ENCODE measurements at places on chromosomes 1 and 21.

GRCh38 chr1:150473659-150474058 lies 13.6 kb upstream of the TARS2 start:
- no peak for DNase-seq

- no peak for DNase-seq
Observed at GRCh38 chr1:155313261-155313660, 4.6 kb downstream of the FDPS start.

DNA sequence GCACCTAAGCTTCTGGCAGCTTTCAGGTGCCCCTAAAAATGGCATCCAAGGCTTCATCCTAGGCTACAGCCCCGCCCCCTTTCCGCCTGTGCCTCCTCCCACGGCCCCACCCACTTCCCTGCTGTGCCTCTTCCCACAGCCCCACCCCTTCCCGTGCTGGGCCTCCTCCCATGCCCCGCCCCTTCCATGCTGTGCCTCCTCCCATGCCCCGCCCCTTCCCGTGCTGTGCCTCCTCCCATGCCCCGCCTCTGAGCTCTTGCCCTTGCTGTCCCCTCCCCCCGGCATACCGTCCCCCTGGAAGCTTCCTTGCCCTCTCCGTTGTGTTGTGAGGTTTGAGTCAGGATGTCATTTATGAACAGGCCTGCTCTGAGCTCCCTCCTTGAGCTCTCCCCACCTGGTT lies 228.5 kb upstream of the AJAP1 start:
- no peak for DNase-seq

- DNase-seq, result peak; percentile 35
Observed at GRCh38 chr1:110783292-110783918, 89.5 kb upstream of the CD53 start.

GRCh38 chr1:29655945-29656850 lies 419.9 kb downstream of the PTPRU start:
- no peak for DNase-seq

GRCh38 chr1:55232448-55233144 lies 17.4 kb upstream of the USP24 start:
- DNase-seq, result no peak

- DNase-seq, result no peak
Observed at GRCh38 chr1:31661856-31662255, 17.2 kb upstream of the PEF1 start.

DNA sequence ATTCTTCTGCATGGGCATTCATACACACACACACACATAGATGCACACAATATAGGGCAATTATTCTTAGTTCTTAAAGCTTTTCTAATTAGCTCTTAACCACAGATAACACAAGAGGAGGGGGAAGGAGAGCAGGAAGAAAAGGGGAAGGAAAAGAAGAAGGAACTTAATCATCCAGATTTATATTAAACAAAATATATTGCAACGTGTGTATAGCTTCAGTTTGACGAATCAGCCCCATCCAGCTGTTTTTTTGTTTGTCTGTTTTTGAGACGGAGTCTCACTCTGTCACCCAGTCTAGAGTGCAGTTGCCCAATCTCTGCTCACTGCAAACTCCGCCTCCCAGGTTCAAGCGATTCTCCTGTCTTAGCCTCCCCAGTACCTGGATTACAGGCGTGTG lies 21.7 kb upstream of the ANKRD13C start:
- peak; percentile 23 for DNase-seq

DNA sequence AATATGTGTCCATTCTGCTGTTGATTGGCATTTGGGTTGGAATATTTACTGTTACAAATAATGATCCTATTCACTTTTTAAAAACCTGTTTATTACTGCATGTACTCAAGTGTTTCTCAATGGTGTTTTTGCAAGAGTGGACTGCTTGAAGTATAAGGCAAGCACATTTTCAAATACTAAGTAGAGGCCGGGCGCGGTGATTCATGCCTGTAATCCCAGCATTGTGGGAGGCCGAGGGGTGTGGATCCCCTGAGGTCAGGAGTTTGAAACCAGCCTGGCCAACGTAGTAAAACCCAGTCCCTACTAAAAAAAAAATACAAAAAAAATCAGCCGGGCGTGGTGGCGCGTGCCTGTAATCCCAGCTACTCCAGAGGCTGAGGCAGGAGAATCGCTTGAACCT lies 276.9 kb upstream of the ADGRL4 start:
- no peak for DNase-seq

GRCh38 chr1:87213135-87213515 lies 115.6 kb upstream of the LMO4 start:
- DNase-seq, result no peak

GRCh38 chr1:183588827-183589226 lies 1.4 kb downstream of the NCF2 start:
- no peak for DNase-seq

GRCh38 chr1:206655471-206655882 lies 20.1 kb downstream of the DYRK3 start:
- DNase-seq, result no peak

DNA sequence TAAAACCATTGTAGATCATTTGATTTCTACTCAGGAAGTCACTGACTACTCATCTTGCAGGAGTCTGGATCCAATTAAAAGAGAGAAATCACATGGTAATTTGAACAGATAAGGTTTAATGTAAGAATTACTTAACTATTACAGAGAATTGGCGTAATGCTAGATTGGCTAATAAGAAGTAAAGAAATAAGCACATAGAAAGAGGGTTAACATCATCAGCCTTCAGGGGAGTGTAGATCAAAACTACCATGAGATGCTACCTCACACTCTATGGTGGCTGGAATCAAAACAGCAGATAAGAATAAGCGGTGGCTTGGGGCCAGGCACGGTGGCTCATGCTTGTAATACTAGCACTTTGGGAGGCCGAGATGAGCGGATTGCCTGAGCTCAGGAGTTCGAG lies 11.7 kb downstream of the ST3GAL3 start:
- no peak for DNase-seq

- DNase-seq, result no peak
Observed at GRCh38 chr1:36590771-36591170, 108.1 kb upstream of the CSF3R start.

GRCh38 chr1:213089924-213090677 lies 39.1 kb downstream of the RPS6KC1 start:
- DNase-seq, result no peak

DNA sequence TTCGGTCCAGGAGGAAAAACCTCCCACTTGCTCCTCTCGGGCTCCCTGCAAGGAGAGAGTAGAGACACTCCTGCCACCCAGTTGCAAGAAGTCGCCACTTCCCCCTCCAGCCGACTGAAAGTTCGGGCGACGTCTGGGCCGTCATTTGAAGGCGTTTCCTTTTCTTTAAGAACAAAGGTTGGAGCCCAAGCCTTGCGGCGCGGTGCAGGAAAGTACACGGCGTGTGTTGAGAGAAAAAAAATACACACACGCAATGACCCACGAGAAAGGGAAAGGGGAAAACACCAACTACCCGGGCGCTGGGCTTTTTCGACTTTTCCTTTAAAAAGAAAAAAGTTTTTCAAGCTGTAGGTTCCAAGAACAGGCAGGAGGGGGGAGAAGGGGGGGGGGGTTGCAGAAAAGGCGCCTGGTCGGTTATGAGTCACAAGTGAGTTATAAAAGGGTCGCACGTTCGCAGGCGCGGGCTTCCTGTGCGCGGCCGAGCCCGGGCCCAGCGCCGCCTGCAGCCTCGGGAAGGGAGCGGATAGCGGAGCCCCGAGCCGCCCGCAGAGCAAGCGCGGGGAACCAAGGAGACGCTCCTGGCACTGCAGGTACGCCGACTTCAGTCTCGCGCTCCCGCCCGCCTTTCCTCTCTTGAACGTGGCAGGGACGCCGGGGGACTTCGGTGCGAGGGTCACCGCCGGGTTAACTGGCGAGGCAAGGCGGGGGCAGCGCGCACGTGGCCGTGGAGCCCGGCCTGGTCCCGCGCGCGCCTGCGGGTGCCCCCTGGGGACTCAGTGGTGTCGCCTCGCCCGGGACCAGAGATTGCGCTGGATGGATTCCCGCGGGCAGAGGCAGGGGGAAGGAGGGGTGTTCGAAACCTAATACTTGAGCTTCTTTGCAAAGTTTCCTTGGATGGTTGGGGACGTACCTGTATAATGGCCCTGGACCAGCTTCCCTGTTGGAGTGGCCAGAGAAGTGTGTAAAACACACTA lies 45.3 kb downstream of the MRPL39 start:
- peak; percentile 67 for DNase-seq

DNA sequence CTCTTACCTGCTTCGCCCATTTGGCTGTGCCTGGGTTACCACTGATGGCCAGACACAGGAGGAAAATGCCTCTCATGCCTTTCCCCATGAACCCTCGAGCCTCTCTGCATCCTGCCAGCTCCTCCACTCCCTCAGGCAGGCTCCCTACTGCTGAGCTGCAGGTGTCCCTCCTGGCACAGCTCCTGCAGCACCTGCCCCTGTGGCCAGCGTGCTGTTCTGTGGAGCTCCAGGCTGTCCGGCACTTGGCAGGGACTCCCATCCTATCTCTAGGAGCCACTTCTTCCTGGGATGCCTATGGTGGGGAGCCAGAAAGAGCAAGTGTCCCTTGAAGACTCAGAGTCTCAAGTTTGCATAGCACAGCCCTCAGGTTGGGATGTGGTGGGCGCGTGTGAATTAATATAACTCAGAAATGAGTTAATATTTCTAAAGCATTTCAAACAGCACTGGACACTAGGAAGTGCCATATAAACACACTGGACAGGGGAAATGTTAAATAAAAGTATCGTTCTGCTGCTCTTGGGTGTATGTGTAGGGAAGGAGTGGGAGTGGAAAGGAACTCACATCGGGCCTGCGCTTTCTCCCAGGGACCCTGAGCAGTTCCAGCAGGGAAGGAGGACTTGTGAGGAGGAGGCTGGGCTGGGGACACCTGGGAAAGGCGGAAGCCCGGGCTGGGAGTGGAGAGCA lies 2.7 kb downstream of the LRRC71 start:
- no peak for DNase-seq

DNA sequence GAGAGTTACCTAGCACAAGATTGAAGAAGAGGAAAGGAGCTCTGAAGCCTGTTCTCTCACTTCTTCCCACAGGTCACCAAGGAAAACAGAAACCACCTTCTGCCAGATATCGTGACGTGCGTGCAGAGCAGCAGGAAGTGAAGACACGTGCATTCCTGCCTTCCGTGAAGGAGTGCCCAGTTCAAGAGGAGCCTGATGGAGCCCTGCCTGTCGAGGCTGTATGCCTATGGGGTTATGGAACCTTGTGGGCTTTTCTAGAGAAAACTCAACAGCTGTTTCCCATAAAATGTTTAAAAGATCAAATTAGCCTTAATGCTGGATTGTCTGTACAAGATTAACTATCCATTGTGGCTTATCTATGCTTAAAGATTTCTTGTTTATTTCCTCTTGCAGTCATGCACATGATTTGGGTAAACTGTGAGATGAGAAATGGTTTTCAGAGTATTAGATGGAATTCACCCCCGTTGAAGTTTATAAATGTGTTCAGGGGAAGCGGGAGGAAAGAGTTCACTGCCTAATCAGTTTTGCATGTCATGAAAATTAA lies 27.8 kb downstream of the NTPCR start:
- no peak for DNase-seq

- peak; percentile 35 for DNase-seq
Observed at GRCh38 chr1:64515427-64515826, 45.5 kb downstream of the CACHD1 start.

DNA sequence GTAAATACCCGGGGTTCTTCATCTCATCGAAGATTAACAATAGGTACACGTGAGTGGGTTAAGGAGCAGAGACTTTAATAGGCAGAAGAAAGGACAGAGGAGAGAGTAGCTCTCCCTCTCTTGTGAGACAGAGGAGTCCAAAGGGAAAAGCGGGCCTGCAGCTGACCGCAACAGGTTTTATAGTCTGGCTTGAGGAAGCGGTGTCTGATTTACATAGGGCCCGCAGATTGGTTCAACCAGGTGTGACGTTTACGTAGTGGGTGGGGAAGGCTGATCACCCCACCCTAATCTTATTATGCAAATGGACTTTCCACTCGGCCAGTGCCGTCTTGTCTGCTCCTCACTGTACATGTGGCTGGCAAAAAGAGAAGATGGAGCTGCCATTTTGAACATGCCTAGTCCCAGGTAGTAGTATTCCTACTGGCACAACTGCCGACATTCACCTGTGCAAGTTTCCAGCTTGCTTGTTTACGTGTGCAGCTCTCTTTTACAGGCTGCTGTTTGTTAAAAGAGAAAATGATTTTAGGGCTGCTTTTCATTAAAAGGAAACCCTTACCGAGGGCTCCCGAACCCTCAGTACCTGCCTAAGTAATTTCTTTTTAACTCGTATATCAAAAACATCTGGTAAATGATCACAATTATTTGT lies 10.6 kb downstream of the CDC14A start:
- DNase-seq, result no peak

DNA sequence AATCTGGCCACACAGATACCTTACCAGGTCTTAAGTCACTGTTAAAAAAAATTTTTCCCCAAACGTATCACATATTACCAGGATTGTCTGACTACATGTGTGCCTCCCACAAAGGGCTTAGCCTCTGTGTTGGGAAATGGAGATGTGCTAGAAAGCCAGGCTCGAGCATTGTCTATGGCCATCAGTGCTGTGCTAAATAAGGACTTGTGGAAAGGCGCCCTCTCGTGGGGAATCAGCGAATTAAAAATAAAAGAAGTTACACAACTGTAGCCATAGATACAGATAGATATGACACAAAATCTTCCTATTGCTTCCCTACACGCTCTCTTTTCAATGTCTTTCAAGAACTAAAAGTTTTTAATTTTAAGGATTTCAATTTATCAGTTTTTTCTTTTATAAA lies 47.5 kb upstream of the CRNN start:
- DNase-seq, result peak; percentile 84

- DNase-seq, result no peak
Observed at GRCh38 chr1:58592522-58593134, 15.6 kb upstream of the TACSTD2 start.

- no peak for DNase-seq
Observed at GRCh38 chr1:161285521-161285920, 24.2 kb downstream of the MPZ start.

DNA sequence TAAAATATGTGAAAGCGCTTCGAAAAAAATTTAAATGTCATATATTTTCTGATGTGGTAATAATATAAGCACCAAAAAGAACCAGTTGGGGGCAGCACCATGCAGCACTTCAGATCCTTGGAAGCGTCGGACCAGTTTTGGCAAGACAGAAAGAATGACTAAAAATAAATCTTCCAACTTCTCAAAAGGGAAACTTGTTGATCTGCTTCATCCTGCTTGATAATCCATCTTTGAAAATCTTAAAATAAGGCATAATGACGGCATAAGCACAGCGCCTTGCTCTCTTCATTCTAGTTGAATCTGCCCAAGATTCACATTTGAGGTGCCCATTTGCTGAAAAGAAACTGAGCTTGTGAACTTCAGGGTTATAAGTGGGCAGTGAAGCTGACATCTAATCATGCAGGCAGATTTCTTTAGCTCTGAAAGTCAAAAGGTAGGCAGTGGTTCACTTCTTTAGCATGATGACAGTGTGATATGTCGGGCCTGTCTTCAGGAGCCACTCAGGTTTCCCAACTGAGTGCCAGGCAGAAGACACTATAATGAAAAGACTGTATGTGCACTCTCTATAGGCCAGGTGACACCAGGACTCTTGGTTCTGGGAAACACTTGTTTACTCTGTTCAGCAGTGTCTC lies 19.8 kb upstream of the MUTYH start:
- peak; percentile 60 for DNase-seq

DNA sequence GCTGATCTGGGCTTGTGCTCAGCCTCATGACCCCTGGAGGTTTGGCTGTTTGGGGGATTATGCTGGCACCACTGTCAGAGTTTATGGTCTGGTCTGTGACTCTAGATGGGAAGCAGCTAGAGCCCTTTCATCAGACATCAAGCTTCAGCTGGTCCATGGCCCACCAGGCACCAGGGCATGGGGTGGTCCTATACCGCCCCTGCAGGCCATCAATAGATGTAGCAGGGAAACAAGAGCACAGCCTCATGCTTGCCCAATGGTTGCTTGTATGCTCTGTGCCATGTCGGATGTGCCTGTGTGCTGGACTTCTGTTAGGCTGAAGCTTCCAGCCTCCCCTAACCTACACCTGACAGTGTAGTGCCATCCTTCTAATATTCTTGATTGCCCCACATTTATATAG lies 71.1 kb upstream of the CD34 start:
- no peak for DNase-seq
